CD4-positive, alpha-beta T cell treated with Interleukin-10 for 1 hour (primary cell): ENCODE measurements at places on chromosomes 12 and 14.

DNA sequence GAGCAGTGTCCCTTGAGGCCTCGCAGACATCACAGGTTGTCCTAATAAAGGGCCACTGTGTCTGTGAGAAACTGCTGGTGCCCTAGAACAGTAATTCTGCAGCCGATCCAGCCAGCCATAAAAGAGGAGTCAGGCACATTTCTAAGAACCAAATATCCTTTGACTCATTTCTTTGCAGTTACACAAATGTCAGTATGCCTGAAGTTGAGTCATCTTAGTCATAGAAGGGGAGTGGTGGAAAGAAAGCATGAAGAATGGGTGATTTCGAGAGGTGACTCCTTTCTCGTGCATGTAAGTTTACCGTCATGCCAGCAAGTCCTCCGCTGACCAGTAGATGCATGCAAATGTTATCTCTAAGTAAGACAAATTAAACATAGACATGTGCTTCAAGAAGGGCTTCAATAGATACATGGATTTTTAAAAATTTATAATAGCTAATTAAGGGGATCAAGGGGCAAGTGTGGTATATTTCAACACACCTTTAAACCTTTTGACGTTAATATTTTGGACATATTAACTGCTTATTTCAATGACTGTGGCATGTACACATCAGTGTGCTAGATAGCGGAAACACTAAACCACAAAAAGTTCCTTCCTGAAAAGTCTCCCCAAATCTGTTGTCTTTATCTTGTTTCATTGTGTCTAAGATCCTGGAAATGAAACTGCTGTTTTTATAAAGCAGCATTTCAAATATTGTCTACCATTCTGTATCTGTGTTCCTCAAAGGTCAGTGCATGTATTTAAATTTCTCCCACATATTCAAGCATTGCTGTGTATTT is 497.4 kb downstream of the NPAS3 start:
- DNase-seq = no peak

GRCh38 chr14:83162361-83162929 is 1628.8 kb upstream of the SEL1L start:
- no peak for DNase-seq

DNA sequence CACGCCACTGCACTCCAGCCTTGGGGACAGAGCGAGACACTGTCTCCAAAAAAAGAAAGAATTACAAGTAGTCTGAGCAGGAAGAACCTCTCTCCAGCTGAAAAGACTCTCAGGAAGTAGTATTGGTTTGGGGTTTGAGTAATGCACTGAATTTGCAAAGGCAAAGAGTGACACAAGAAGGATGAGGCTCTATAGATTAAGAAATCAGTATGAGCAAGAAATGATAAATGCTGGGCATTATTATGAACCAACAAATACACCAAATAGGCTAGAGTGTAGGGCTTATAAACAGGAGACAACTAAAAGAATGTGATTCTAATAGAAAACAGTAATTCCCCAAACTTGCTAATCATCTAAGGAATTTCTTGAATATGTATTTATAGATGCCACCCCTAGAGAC is 2.6 kb upstream of the SLC35E3 start:
- no peak for DNase-seq

- no peak for DNase-seq
These were observed 50.9 kb downstream of the KLHL28 start for GRCh38 chr14:44910821-44911220.

- DNase-seq = no peak
These were observed 20.8 kb upstream of the CD27 start for GRCh38 chr12:6424008-6424347.

GRCh38 chr14:106738075-106738474 is 1211.7 kb downstream of the TMEM121 start:
- DNase-seq = peak; percentile 43

DNA sequence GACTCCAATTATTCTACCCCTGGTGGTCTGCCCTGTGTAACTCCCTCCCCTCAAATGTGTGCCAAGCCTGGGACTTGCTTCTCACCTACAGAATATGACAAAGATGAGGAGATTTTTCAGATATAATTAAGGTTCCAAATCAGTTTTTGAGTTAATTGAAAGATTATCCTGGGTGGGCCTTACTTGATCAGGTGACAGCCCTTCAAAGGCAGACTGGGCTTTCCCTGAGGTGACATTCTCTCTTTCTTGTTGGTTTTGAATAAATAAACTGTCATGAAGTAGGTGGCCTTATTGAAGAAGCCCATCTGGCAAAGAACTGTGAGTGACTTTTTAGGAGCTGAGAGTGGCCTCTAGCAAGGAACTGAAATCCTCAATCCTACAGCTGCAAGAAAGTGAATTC is 106.0 kb downstream of the BRMS1L start:
- DNase-seq = no peak
